ENCODE measurements at places on chromosomes 12 and 14.

- DNase-seq = no peak
Observed at GRCh38 chr12:48442179-48442847, 30.0 kb upstream of the ANP32D start.

DNA sequence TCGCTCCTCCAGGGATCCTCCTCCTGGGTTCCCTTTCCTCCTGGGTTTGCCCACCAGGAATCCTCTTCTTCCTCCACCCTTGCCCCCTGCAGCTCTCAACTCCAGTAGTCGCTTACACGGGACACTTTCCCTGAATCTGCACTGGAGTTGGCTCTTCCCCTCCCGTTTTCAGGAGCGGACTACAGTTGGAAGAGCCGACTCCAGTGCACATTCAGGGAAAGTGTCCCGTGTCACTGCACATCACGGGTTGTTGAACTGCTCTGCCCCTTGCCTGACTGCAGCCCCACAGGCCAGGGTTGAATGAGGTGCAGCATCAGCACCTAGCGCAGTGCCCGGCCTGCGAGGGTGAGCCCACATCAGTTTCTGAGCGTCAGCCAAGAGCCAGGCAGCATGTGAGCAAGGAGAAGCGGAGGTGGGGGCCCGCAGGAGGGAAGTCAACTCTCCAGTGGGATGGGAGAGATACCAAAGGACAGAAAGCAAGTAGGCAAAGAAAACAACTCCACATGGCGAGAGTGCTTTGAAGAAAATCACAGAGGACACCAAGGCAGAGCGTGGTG lies 13.1 kb downstream of the RAPGEF3 start:
- no peak for DNase-seq

- DNase-seq = peak; percentile 10
Observed at GRCh38 chr12:25054783-25055144, 105.9 kb upstream of the BCAT1 start.

DNA sequence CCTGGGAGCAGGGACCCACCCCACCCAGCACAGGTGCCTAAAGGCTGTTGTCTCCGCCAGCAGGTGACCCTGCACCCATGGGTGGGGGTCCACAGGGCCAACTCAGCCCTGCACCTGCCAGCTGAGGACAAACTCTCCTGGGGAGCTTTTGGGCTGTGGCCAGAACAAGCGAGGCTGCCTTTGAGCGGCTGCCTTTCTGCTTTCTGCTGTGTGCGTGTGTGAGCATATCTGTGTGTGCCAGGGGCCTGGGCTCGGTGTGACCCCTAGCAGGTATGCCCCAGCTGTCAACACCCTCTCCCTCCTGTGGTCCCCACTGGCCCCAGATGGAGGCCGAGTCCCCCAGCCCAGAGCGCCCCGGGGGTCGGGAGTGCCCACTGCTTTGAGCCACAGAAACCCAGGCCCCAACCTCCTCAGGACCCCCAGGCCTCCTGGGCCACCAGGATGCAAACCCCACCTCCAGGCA lies 25.9 kb upstream of the GPR132 start:
- DNase-seq = no peak

- DNase-seq = no peak
Observed at GRCh38 chr12:123264642-123265041, 7.0 kb downstream of the CDK2AP1 start.

- DNase-seq = no peak
Observed at GRCh38 chr12:113860059-113860820, 105.9 kb downstream of the RBM19 start.

DNA sequence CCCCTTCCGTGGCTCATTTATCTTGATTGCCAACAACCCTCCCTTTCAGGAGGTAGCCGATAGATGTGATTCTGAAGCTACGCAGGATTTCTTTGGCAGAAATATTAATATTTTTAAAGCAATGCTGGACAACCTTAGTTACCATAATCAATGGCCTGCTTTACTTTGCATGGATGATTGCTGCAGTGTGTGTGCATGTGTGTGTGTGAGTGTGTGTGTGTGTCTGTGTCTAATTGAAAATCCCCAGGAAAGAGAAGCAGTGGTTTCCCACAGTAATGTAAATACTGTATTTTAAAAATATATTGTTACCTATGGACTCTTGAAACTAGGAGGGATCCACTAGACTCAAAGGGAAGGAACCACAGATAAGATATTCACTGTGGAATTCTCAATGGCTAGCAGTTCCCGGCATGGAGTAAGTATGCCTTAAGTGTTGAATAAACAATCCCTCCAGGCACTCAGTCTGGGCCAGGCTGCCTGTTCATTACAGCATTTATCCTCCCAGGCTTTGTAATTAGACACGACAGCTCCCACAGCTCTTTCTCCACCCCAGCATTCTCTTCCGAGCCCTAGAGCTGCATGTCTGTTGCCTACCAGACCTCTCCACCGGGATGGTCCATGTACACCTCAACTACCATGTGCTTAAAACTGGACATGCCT lies 22.5 kb upstream of the C14orf132 start:
- no peak for DNase-seq

DNA sequence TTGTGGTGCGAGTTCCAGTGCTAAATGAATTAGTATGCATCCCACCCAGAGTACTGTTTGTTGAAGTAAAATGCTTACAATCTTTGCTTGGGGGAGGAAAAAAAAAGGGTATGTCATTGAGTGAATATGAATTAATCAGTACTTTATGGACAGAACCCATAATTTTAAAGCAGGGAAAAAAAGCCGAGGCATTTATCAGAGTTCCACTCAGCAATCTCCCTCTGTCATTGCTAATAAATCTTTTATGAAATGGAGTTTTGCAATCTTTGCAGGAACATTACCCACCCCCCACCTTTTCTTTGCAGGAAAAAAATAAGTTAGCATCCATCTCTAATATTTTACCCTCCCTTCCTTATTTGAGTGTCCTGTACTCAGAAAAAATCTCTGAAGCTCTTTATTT lies 127.9 kb upstream of the TMPO start:
- no peak for DNase-seq

DNA sequence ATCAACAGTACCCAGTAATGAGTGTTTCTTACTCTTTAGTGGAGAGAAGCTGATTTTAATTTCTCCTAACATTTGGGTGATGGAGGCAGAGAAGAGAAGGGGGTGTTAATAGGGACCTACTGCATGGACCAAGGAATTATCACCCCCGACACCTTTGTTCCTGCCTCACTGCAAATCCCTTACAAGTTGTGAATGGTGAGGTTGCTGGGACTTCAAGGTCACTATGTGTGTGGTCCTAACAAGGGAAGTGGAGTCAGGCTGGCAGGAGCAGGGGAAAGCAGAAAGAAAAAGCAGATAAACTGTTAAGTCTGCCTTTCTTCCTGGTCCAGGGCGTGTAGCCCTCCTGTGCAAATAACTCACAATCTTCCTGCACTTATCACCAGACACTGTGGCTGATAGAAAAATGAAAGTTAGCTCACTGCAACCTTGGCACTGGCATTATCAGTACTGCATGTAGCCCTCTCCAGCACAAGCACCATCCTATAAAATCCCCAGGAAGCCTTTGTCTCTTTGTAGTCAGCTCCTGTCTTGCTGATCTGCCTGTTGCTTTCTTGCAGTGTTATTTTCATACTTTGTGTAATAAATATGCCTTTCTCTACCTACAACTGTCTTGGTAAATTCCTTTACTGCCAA lies 112.3 kb upstream of the DNM1L start:
- no peak for DNase-seq

DNA sequence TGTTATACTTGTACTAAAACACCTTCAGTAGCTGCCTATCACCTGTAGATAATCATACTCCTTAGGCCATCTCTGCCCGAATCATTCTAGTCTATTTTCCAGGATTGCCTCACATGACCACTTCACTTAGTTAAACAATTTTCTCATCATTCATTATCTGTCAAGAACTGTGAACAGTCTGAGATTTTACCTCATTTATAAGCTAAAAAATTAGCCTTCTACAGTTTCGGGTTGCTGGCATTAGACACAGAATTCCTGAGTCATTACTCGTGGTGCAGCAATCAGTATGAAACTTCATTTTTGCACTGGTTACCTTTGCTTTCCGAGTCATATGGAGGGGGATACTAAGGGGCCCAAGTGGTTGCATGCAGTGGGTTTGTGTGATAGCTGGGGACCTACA lies 57.6 kb upstream of the OTOGL start:
- no peak for DNase-seq

DNA sequence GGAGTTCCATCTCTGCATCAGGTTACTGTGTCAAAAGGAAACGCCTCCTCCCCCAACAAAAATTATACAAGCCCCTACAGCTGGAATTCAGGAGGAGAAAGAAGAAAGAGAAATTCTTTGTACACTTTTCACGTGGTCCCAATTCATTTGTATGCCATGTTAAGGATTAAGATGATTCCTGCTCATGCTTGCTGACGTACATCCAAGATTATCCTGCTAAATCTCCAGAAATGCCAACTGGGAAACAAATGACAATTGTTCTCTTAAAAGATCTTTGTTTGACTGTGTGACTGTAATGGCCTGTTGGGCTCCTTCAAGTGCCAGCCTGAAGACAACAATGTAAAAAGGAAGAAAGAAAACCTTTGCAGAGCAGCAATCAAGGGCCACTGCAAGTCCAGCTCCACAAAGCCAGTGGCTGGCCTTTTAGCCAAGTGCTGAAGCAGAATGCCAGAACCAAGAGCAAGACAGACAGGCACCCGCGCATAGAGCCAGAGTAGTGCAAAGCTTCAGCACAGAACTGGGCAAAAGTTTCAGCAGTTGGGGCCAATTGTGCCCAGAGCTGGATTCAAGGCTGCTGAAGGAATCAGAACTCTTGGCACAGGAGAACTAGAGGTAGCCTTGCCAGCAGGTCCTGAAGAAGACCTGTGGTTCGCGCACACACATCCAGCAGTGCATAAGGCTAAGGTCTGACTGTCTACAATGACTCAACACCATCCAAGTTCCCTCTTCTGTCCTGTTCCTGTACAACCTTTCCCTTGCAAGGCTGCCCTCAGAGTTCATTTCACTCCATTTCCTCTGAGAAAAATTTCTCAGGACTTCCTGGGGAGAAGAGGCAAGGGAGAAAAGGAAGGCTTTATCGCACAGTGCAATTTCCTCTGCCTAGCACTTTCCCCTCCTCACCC lies 209.7 kb upstream of the BMP4 start:
- no peak for DNase-seq

DNA sequence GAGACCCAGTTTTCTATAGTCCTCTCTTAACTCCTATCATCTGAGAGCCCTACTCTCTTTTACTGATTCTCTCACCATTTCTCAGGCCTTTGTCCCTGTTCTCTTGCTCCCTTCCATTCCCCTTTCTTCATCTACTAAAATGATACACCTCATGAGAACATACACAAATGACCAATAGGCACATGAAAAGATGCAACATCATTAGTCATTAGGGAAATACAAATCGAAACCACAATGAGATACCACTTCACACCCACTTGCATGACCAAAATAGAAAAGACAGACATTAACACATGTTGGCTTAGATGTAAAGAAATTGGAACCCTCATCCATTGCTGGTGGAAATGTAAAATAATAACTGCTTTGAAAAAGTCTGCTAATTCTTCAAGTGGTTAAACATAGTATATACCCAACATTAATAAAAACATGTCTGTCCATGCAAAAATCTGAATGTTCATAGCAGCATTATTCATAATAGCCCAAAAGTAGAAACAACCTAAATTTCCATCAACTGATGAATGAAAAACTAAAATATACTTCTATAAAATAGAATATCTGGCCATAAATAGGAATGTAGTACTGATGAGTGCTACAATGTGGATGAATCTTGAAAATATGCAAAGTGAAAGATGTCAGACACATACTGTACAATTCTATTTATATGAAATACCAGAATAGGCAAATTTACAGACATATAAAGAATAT lies 66.0 kb downstream of the DENND5B start:
- DNase-seq = no peak

DNA sequence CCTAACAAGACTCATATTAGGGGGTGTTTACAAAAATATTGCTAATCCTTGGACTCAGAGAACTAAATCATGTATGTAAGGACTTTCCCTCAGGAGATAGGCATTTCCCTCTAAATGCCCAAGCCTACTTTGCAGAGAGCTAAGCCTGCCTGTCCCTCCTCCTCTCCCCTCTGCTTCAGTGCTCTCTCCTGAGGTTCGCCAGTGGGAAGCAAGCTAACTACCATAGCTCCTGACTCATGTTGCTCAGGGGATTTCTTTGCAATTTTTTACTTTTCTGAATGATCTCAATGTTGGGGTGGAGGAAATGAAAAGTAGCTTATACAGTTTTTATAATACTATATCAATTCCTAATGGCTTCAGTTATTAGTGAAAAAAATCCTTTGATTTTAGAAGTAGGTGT lies 29.6 kb downstream of the IFT43 start:
- no peak for DNase-seq

DNA sequence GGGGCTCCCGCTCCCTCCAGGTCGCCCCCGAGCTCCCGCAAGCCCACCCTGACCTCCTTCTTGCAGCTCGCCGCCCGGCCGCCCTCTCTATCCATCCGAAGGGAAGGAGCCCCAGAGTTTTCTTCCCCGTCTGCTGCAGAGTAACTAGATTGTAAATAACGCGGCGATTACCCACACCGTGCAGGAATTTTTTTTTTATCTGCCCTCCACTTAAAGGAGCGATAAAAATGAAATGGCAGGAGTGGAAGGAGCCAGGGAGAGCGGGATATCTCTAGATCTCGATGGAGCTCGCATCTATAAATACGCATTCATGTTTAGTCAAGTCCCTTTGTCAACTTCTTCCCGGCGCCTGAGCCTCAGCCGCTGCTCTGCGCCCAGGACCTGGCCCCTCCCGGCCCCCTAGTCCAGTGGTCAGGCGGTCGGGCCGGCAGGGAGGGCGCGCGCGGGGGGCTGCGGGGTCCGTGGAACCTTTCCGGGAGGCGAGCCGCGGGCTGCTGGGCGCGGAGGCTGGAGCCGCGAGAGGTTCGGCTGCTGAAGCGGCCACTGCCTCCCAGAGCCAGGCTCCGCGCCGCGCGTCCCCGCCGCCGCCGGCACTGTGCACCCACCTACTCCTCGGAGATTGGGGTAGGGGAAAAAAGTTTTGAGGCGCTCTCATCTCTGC lies 386.0 kb downstream of the BCAT1 start:
- no peak for DNase-seq

- no peak for DNase-seq
Observed at GRCh38 chr12:96719660-96720362, 187.2 kb upstream of the NEDD1 start.

DNA sequence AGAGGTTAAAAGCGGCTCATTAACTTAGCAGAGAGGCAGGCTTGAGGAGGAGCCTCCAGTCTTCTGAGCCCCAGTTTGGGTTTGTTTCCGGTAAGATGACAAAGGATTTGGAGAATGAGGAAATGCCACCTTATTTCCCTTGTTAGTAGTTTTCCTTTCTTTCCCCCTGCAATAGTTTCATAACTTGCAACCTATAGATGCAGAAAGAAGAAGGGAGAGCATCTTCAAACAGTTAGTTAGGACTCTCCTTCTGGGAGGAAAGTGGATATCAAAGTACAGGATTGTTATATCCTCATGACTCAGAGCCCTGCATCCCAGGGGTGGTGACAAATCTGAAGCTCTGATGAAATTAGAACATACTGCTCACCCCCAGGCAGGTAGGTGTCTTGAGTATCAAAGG lies 180.7 kb upstream of the SLC38A2 start:
- no peak for DNase-seq

DNA sequence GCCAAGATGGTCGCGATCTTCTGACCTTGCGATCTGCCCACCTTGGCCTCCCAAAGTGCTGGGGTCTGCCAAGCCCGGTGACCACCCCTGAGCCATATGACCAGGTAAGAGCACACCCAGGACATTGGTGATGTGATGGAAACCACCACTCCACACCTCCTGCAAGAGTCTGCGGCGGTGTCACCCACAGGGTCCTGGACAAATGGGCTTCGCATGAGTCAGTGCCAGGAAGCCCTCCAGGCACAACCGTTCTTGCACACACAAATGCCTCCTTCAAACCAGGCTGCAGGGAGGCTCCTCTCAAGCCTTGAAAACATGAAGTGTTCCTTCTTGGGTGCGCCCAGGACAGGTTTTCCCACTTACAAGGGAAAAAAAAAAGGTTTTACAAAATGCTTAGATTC lies 16.6 kb downstream of the PITPNM2 start:
- DNase-seq = no peak

Measured in activated T-helper 1 cell treated with anti-CD3 and anti-CD28 coated beads, Interleukin-2, amount 50 U/mL, for 16 hours (primary cell).